ENCODE measurements at places on chromosomes 1 and 21.

DNA sequence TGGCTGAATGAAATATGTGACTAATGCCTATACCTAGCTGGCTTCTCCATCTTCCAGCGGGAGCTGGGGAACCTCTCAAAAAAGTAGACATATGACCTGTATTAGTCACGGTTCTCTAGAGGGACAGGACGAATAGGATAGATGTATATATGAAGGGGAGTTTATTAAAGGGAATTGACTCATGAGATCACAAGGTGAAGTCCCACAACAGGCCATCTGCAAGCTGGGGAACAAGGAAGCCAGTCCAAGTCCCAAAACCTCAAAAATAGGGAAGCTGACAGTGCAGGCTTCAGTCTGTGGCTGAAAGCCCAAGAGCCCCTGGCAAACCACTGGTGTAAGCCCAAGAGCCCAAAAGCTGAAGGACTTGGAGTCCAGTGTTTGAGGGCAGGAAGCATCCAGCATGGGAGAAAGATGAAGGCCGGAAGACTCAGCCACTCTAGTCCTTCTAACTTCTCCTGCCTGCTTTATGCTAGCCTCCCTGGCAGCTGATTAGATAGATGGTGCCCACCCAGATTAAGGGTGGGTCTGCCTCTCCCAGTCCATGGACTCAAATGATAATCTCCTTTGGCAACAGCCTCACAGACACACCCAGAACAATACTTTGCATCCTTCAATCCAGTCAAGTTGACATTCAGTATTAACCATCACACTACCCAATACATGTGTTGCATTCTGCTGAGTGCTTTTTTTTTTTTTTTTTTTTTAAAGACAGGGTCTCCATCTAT lies 19.6 kb downstream of the OLIG1 start:
- no peak overlapping the region for H3K4me3 ChIP-seq
- H3K27ac ChIP-seq: no peak overlapping the region
- H3K36me3 ChIP-seq: no peaks in the 10 kb centered on the region
- DNase-seq: no peak
- peaks cover 9% of the 10 kb centered on the region for H3K4me1 ChIP-seq

DNA sequence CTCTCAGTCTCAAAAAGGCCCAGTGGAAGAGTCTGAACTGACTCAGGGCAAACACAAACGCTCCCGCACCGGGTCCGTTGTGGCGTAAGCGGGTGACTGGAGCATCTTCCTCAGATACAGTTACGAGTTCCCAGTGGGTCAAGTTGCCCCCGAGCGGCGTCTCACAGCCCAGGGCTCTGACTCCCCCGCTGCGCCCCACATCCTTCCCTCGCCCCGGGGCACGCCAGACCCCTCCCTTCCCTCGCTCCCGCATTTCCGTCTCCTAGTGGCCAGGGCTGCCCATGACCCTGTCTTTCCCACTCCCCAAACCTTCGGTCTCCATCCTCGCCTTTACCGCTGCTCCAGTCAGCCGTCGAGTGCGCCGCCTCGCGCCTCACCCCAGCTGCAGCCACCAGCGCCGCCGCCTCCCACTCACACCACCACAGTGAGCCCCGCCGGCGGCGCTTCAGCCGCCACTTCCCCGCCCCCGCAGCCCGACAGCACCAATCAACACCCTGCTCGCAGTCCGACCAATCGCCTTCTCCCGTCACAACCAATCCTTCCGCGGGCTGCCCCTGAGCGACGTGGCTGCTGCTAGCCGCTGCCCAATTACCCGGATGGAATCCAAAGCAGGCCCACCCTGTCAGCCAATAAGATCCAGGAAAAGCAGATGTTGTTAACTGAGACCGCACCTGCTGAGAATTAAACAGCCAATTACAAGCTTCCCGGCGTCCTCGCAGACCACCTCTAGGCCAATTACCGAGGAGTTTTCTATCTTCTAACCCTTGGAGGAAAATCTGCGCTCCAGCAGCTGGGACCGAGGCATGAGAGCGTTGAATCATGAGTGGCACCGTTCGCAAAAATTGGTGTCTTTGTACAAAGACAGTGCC lies at the start of gene TDRKH:
Gene TDRKH, minus strand, starts transcription at position 430 of the 869 bp plus-strand sequence. CDS start 7,478 bp downstream, outside the sequence.
- peaks cover 11% of the 10 kb centered on the region for H3K4me1 ChIP-seq
- peak; percentile 99 for DNase-seq
- no peaks in the 10 kb centered on the region for H3K27me3 ChIP-seq
- peak within 1 kb of the TSS; percentile 87 for H3K27ac ChIP-seq
- H3K4me3 ChIP-seq: peak within 1 kb of the TSS; percentile 76

- no peaks in the 10 kb centered on the region for H3K27me3 ChIP-seq
- no peak for DNase-seq
- H3K4me1 ChIP-seq: peaks cover 8% of the 10 kb centered on the region
- H3K36me3 ChIP-seq: no peaks in the 10 kb centered on the region
- H3K4me3 ChIP-seq: no peak overlapping the region
Observed at GRCh38 chr1:26607186-26607585, 77.6 kb downstream of the RPS6KA1 start.

DNA sequence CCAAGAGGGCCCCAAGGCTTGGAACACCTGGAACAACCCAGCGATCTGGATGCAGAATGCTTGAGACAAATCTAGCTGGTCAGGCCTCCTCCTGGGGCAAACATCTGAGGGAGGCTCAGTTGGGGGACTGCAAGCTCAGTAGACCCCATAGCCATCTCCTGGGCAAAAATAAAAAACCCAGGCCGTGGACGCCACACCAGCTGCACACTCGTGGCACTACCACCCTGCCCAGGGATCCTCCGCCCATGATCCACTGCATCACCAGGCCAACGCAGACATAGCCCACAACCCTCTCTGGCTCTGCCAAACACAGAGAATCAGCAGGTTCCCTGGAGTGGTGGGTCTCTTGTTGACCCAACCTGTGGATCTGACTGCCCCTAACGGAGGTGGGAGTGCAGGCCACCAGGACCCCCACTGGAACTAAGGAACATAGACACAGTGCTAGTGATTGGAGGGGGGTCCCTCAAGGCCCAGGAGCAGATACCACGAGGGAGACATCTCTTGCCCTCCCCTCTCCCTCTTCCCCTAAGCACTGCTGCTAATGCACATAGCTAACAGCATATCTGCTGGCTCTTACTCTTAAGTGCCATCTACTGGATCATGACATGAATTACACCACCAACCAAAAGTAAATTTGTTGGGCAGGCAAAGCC lies 147.2 kb downstream of the CHD1L start:
- H3K27ac ChIP-seq: no peak overlapping the region
- 0 out of 2 replicates have a peak, but pooled peaks cover 3% of the 10 kb centered on the region for H3K4me1 ChIP-seq
- peak; percentile 74 for DNase-seq
- no peak overlapping the region for H3K4me3 ChIP-seq

GRCh38 chr1:16149702-16150488 lies 6.0 kb downstream of the EPHA2 start:
- H3K27me3 ChIP-seq: no peaks in the 10 kb centered on the region
- H3K4me1 ChIP-seq: peaks cover 61% of the 10 kb centered on the region
- no peak overlapping the region for H3K27ac ChIP-seq
